ENCODE measurements at places on chromosomes 5 and 9. TPM values are rescaled to one million over a fixed set of nuclear protein-coding genes. Genes with fewer than 3 reads are reported as not detected.

Gene DAB2
- 21.6 TPM for polyA plus RNA-seq

GRCh38 chr5:124395287-124395686, 351.2 kb downstream of the ZNF608 start:
- DNase-seq = no peak
- H3K27me3 ChIP-seq = no peaks in the 10 kb centered on the region
- H3K36me3 ChIP-seq = no peaks in the 10 kb centered on the region
- no peak overlapping the region for H3K27ac ChIP-seq
- H3K4me3 ChIP-seq = no peak overlapping the region
- H3K4me1 ChIP-seq = no peaks in the 10 kb centered on the region

GRCh38 chr5:128681096-128681495, 143.1 kb upstream of the FBN2 start:
- H3K4me1 ChIP-seq = no peaks in the 10 kb centered on the region
- DNase-seq = no peak
- H3K4me3 ChIP-seq = no peak overlapping the region
- H3K36me3 ChIP-seq = no peaks in the 10 kb centered on the region

DNA sequence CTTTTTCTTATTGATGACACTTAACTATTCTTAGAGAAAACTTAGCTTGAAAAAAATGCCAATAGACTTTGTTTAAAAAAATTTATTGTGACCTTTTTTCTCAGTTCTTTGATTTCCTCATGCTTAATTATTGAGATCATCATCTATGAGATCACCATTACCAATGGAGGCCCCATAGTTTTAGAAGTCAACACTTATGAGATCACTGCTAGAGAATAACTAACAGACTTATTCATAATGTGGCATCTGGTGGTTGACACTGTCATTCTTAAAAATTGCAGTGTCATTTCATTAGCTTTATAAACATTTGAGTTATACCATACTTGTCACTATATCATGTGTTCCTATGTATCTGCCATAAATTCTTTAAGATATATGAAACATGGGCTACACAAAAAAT, 14.9 kb upstream of the FEM1C start:
- H3K27me3 ChIP-seq = no peaks in the 10 kb centered on the region
- no peaks in the 10 kb centered on the region for H3K36me3 ChIP-seq
- DNase-seq = no peak
- no peaks in the 10 kb centered on the region for H3K4me1 ChIP-seq

Gene EIF4EBP3
- 75.6 TPM for polyA plus RNA-seq
